ENCODE measurements at places on chromosomes 4 and X.

DNA sequence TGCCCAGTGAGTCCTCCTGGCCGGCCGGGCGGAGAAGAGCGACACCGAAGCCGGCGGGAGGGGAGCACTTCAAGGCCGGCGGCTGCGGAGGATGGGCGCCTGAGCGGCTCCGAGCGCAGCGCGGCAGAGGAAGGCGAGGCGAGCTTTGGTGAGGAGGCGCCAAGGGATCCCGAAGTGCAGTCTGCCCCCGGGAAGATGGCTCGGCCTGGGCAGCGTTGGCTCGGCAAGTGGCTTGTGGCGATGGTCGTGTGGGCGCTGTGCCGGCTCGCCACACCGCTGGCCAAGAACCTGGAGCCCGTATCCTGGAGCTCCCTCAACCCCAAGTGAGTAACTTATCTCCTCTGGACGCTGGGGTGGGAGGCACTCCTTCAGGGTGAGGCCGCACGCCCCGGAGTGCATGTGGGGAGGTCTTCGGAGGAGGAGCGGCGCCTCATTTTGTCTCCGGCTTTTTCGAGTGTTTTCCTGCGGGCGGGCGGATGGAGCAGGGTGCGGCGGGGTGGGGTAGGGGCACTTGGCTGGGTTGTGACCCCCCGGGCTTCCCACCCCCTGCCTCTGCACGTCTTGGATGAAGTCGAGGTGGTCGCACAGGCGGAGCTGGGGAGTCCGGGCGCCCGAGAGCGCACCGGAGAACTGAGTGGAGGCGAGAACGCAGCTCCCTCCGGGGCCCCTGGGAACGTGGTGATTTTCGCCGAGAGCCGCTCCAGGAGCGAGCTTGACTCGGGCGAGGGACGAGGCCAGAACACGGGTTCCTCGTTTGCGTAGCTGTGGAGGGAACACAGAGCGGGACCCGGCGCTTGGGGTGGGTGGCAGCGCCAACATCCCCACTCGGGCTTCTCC lies 979 bp downstream of the EFNB1 start:
- no peaks in the 10 kb centered on the region for H3K36me3 ChIP-seq
- H3K27me3 ChIP-seq, result peaks cover 13% of the 10 kb centered on the region
- H3K4me1 ChIP-seq, result peaks cover 28% of the 10 kb centered on the region
- H3K27ac ChIP-seq, result no peak overlapping the region

GRCh38 chrX:119482481-119483480 lies 14.5 kb downstream of the SLC25A5 start:
- H3K36me3 ChIP-seq, result no peaks in the 10 kb centered on the region
- H3K4me1 ChIP-seq, result peaks cover 11% of the 10 kb centered on the region
- peak overlapping the region; percentile 71 for H3K4me3 ChIP-seq
- H3K27me3 ChIP-seq, result peaks cover 8% of the 10 kb centered on the region

GRCh38 chrX:11458170-11458569 lies 165.0 kb downstream of the AMELX start:
- no peak overlapping the region for H3K27ac ChIP-seq
- H3K4me1 ChIP-seq, result no peaks in the 10 kb centered on the region
- H3K36me3 ChIP-seq, result no peaks in the 10 kb centered on the region
- no peak overlapping the region for H3K4me3 ChIP-seq
- peaks cover 5% of the 10 kb centered on the region for H3K27me3 ChIP-seq
- no peak for DNase-seq

DNA sequence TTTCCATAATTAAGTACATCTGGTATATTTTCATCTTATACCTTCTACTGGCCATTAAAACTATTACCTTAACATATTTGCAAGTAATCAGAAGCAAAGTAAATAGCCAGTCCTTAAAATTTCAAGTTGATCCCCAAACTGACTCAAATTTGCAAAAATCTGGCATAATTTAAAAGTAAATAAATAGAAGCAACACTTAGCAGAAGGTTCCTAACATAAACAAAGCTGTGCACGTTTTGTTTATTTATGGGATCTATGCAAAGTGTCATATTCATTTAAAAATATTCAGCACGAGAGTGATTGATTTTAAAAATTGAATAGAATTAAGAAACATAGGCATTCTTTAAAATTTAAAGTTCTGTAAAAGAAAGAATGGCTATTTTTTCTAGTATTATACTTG lies 9.8 kb upstream of the CXXC4 start:
- H3K27ac ChIP-seq, result no peak overlapping the region
- H3K27me3 ChIP-seq, result peaks cover 6% of the 10 kb centered on the region
- no peaks in the 10 kb centered on the region for H3K36me3 ChIP-seq
- no peaks in the 10 kb centered on the region for H3K4me1 ChIP-seq
- no peak for DNase-seq
- no peak overlapping the region for H3K4me3 ChIP-seq

DNA sequence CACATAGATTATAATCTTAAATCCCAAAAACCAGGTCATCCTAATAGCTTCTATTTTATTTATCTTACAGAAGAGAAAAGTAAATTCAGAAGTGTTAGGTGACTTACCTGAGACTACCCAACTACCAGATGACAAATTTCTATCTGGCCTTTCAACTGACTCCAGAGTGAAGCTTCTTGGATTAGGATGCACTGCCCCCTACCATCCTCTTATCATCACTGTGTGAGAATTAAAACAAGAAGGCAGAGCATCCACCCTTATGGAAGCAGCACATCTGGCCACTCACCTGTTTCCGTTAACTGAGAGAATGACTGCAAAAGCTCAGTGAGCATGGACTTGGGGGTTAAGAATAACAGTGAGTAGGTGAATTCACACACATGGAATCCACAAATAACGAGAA lies 502.6 kb upstream of the TECRL start:
- H3K27ac ChIP-seq, result no peak overlapping the region
- DNase-seq, result no peak
- H3K36me3 ChIP-seq, result no peaks in the 10 kb centered on the region
